Stimulated activated CD4-positive, alpha-beta T cell treated with anti-CD3 and anti-CD28 coated beads, TNF-alpha, amount 100 ng/mL, for 24 hours (primary cell): ENCODE measurements at places on chromosomes 2 and 18.

DNA sequence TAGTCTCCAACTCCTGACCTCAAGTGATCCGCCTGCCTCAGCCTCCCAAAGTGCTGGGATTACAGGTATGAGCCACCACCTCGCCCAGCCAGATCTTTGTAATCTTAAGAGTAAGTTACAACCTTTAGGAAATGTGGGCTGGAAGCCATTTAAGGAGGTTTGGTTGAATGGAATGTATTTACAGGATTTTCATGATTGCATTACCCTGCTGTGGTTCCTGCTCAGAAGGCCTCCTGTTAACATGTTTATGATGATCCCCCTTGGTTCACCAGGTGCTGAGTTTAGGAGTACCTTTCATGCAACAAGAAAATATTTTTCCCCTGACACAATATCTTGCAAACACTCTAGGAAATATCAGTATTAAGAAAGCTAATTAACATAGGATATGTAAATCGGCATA lies 187.4 kb upstream of the SH3BP4 start:
- DNase-seq = no peak

DNA sequence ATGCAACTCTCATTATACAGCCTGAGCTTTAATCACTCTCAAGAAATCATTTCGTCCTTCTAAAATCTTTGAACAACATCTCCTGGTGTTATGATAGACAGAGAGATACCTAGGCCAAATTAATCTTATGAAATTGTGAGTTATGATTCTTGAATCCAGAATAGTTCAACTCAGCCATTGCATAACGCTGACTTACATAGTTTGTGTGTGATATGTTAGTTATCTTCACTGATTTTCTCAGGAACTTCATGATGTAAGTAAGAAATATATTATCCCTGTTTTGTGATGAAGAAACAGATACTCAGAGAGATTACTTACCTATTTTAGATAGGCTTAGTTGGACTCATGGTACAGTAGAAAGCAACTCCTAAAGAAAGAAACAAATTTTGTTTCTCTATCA lies 684.4 kb downstream of the ZEB2 start:
- DNase-seq = no peak

DNA sequence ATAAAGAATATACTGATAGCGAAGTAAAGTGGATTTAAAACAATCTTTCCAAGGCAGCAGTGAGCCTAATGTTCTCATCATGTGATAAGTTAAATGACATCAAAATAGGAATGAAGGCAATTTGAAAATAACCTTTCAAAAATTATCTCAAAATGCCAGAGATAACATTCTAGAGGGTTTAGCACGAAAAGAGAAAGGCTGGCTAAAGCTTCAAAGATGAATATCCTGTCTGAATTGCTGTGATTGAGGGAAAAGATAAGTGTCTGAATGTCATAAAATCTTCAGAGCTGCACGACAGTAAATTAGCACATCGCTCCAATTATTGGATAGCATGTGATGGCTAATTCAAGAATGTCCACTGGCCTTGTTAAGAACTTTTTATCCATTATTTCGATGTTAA lies 159.3 kb downstream of the PID1 start:
- no peak for DNase-seq

DNA sequence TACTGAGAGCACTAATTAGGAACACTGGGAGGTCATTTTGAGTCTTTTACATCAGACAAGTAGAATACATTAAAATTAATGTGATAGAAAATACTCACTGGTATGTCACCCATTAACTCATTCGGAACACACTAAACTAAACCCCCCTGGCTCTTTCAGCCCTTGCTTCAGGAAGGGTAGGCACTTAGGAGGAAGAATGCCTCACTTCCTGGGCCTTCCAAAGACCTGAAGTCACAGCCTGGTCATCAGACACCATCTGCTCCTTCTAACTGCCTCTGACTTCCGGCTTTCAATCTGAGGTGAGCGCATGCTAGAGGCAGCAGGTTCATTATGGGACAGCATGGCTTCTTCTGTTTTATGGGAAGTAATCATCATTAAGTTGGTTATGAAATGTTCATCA lies 451.4 kb downstream of the PID1 start:
- no peak for DNase-seq

- DNase-seq = no peak
These were observed 119.6 kb downstream of the MBP start for GRCh38 chr18:77012806-77013541.

DNA sequence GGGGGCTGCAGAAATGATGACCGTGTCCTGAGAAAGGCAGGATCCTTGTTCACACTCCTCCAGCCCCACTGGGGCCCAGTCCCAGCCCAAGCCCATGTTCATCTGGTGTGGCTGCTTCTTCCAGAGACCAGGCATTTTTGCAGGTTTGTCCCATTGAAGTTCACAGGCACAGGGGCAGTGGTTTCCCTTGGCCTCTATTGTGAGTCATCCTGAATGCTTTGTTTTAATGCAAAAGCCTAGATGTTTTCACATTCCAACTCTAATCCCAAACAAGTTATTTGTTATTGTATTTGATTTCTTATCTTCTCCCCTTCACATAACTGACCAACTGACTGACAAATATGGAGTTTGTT lies 426.4 kb upstream of the ID2 start:
- DNase-seq = no peak

GRCh38 chr2:5677133-5677532 lies 15.1 kb upstream of the SOX11 start:
- DNase-seq = no peak

- DNase-seq = no peak
These were observed 235.2 kb downstream of the LNPK start for GRCh38 chr2:175766880-175767279.

GRCh38 chr18:21489119-21489750 lies 111.3 kb downstream of the ESCO1 start:
- no peak for DNase-seq

GRCh38 chr2:3536682-3537632 lies 17.6 kb upstream of the ADI1 start:
- no peak for DNase-seq

DNA sequence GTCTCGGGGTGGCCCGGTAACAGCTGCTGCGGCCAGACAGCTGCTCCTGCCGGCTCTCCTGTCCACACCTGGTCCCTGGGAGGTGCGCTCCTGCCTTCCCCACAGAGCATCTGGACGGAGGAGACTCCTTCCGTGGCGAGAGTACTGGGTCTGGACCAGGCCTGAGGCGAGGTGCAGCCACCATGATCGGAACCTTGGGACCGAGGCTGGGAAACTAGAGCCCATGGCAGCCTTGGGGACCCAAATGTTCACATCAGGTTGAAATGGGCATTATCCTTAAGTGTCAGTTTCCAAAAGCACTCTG lies 628 bp downstream of the GIGYF2 start:
- DNase-seq = no peak
